Astrocyte (in vitro differentiated cells and primary cell): ENCODE measurements at places on chromosomes 7 and 10. TPM values are rescaled to one million over a fixed set of nuclear protein-coding genes. Genes with fewer than 3 reads are reported as not detected.

DNA sequence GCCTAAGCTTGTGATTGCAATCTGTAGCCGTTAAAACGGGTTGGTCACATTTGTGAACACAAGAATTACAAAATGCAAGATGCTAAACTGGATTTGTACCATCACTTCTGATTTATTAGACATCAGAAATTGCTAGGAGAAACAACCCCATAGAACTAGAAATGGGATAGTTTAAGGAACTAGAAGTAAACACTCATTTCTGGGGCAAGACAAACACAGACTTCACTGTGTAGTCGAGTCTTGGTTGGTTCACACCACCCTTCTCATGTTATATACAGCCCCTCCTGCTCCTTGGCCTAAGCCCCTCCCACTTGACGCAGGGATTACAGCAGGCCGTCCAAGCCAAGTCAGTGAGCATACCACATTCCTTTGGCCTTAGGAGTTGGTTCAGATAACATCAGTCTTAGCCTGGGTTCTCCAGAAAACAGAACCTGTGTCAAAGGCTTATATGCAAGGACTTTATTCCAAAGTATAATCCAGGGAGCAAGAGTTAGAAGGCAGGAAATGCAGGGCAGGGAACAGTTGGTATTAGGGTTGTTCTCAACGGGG lies 2.0 kb upstream of the NRAP start:
- H3K4me3 ChIP-seq, result no peak overlapping the region
- no peaks in the 10 kb centered on the region for H3K27me3 ChIP-seq
- peak overlapping the region; percentile 54 for H3K27ac ChIP-seq
- H3K36me3 ChIP-seq, result no peaks in the 10 kb centered on the region
- DNase-seq, result peak; percentile 88
- peaks cover 17% of the 10 kb centered on the region for H3K4me1 ChIP-seq

DNA sequence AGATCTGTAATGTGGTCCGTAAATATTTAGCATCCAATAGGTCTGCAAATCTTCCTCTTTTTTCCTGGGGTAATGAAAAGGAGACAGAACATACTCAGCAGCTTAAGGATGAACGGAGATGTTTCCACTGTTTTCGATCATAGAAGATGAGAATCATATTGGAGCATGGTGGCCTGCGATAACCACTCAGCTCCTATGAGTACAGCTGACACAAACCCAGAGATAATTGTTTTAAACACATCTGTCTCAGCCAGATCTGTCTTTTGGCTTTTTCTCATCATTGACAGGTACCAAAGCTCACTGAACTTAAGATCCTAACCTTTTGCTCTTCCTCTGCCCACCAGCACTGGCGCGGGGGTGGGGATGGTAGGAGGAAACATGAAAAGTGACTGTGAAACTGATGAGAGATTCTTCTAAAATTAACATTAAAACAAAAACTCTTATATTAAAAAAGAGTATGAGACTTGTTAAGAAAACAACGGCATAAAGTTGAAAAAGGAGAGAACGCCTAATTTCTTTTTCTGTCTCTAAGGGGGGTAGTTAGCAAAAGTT lies 71.0 kb downstream of the SVOPL start:
- no peak overlapping the region for H3K27ac ChIP-seq
- H3K4me1 ChIP-seq, result no peaks in the 10 kb centered on the region
- H3K27me3 ChIP-seq, result no peaks in the 10 kb centered on the region
- H3K36me3 ChIP-seq, result no peaks in the 10 kb centered on the region
- DNase-seq, result no peak
- H3K4me3 ChIP-seq, result no peak overlapping the region

DNA sequence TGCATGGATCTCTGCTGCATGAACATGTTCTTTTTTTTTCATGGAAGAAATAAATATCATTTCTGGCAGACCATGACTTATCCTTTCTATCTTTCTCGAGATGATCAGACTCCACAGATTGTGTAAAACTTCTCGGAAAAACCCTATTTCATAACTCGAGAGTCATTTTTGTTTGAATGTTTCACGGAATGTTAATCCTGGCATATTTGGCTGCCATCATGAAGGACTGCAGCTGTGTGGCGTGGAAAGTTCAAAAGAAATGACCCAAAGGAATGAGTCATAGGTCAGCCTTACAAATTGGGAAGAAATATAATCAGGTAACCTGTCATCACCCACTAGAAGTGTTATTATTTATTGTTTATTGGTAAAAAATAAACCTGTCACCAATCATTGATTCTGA lies 566.8 kb downstream of the SDK1 start:
- DNase-seq, result no peak
- H3K4me3 ChIP-seq, result no peak overlapping the region
- no peaks in the 10 kb centered on the region for H3K27me3 ChIP-seq
- H3K4me1 ChIP-seq, result no peaks in the 10 kb centered on the region

GRCh38 chr10:117656385-117657367 lies 114.1 kb downstream of the EMX2 start:
- peaks cover 10% of the 10 kb centered on the region for H3K4me1 ChIP-seq
- DNase-seq, result no peak
- no peak overlapping the region for H3K4me3 ChIP-seq
- no peak overlapping the region for H3K27ac ChIP-seq
- no peaks in the 10 kb centered on the region for H3K36me3 ChIP-seq
- no peaks in the 10 kb centered on the region for H3K27me3 ChIP-seq

DNA sequence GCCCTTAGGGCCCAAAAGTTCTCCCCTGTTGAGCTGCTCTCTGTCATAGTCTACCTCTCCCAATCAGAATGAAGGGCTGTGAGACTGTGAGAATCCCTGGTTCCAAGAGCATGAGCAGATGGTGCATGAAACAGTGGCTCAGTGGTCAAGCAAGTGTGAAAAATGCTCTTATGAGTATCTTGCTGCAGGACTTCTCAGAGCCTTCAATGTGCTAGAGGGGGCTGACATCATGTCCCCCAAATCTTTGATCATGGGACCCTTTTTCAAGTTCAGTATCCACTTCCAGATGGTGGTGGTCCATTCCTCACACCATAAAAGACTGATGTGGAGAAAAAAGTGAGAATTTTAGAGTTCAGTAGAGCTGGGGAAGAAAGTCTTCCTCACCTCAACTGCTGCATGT lies 265.3 kb upstream of the HABP2 start:
- H3K4me1 ChIP-seq, result no peaks in the 10 kb centered on the region
- no peak overlapping the region for H3K27ac ChIP-seq
- no peaks in the 10 kb centered on the region for H3K36me3 ChIP-seq
- DNase-seq, result no peak

- H3K27me3 ChIP-seq, result no peaks in the 10 kb centered on the region
- no peak overlapping the region for H3K4me3 ChIP-seq
- no peak for DNase-seq
- no peak overlapping the region for H3K27ac ChIP-seq
Observed at GRCh38 chr7:6423942-6424701, 23.6 kb downstream of the DAGLB start.

Gene TBL2
- total RNA-seq, result 54.8 and 58.6 TPM in 2 replicates

DNA sequence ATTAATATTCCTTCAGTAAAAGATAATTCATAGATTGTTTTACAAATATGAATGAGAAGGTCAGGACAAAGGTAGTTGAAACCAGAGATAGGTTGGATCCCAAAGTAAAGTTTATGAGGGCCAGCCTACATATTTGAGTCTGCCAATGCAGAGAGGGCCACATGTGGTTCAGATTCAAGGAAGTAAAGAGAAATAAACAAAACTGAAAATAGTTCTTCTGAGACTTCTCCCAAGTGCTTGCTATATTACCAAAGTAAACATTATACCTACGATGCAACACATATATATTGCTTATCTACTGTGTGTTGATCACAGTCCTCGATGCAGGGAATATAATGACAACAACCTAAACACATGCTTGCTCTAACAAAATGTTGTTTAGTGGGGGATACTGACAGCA lies 109.8 kb downstream of the MALRD1 start:
- no peak overlapping the region for H3K27ac ChIP-seq
- H3K27me3 ChIP-seq, result no peaks in the 10 kb centered on the region
- H3K36me3 ChIP-seq, result no peaks in the 10 kb centered on the region
- DNase-seq, result no peak

Gene CHCHD2
- not detected in 2 replicates for total RNA-seq

GRCh38 chr10:75612904-75613684 lies 181.7 kb downstream of the LRMDA start:
- H3K4me1 ChIP-seq, result no peaks in the 10 kb centered on the region
- H3K4me3 ChIP-seq, result no peak overlapping the region
- H3K27ac ChIP-seq, result no peak overlapping the region
- H3K27me3 ChIP-seq, result peaks cover 7% of the 10 kb centered on the region
- no peaks in the 10 kb centered on the region for H3K36me3 ChIP-seq

- H3K36me3 ChIP-seq, result no peaks in the 10 kb centered on the region
- H3K4me1 ChIP-seq, result no peaks in the 10 kb centered on the region
- H3K4me3 ChIP-seq, result no peak overlapping the region
- H3K27me3 ChIP-seq, result no peaks in the 10 kb centered on the region
- H3K27ac ChIP-seq, result no peak overlapping the region
Observed at GRCh38 chr10:86202226-86202735, 164.3 kb downstream of the GRID1 start.

DNA sequence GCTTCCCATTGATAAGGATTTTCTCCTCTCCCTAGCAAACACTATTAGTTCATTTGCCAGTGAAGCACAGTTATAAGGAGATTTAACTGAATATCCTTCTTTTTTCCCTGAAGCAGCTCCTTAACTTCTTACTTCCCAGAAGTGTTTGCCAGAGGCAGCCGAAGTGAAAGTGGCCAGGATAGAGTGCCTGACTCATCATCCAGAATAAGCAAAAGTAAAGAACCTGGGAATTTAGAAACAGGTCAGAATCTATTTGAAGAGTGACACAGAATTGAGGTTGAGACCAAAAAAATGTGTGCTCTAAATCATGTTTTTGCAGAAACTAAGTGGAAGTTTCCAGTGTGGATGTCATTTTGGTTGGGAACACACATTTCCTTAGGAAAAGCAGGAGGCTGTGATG lies 249.6 kb upstream of the VWC2 start:
- no peak for DNase-seq
- no peak overlapping the region for H3K4me3 ChIP-seq
- H3K27ac ChIP-seq, result no peak overlapping the region
- H3K27me3 ChIP-seq, result no peaks in the 10 kb centered on the region
- no peaks in the 10 kb centered on the region for H3K4me1 ChIP-seq

Gene FAM25A
- not detected in 2 replicates for total RNA-seq

Gene SLC26A3
- total RNA-seq, result not detected in 2 replicates

Gene LIPM
- not detected in 2 replicates for total RNA-seq

GRCh38 chr10:103382769-103383168 lies 13.5 kb downstream of the ATP5MK start:
- no peak overlapping the region for H3K4me3 ChIP-seq
- no peak overlapping the region for H3K27ac ChIP-seq
- H3K36me3 ChIP-seq, result peaks cover 12% of the 10 kb centered on the region
- H3K27me3 ChIP-seq, result no peaks in the 10 kb centered on the region

Gene IGF2BP3
- total RNA-seq, result 69.9 and 79.5 TPM in 2 replicates

- no peak overlapping the region for H3K27ac ChIP-seq
- no peaks in the 10 kb centered on the region for H3K4me1 ChIP-seq
- no peaks in the 10 kb centered on the region for H3K27me3 ChIP-seq
- H3K36me3 ChIP-seq, result no peaks in the 10 kb centered on the region
- no peak for DNase-seq
- no peak overlapping the region for H3K4me3 ChIP-seq
Observed at GRCh38 chr10:3969876-3970666, 185.1 kb upstream of the KLF6 start.

- H3K27ac ChIP-seq, result peak overlapping the region; percentile 82
- no peaks in the 10 kb centered on the region for H3K27me3 ChIP-seq
- peak overlapping the region; percentile 86 for H3K4me3 ChIP-seq
Observed at GRCh38 chr7:4683043-4683883, 1.2 kb downstream of the FOXK1 start.

Gene NPFFR1
- total RNA-seq, result not detected in 2 replicates

DNA sequence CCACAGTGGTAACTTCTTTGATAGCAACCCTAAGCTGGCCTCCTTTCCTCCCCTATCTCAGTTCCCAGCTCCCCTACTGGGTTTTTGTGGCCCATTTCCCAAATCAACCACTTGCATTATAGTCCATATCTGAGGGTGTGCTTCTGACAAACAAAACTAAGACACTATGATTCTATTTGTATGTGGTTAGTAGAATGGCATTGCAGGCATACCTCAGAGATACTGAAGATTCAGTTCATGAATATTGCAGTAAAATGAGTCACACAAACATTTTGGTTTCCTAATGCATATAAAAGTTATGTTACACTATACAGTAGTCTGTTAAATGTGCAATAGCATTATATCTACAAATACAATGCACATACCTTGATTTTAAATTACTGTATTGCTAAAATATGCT lies 15.4 kb upstream of the TMEM243 start:
- H3K27me3 ChIP-seq, result peaks cover 7% of the 10 kb centered on the region
- no peaks in the 10 kb centered on the region for H3K36me3 ChIP-seq
- peak; percentile 22 for DNase-seq
- no peak overlapping the region for H3K4me3 ChIP-seq

DNA sequence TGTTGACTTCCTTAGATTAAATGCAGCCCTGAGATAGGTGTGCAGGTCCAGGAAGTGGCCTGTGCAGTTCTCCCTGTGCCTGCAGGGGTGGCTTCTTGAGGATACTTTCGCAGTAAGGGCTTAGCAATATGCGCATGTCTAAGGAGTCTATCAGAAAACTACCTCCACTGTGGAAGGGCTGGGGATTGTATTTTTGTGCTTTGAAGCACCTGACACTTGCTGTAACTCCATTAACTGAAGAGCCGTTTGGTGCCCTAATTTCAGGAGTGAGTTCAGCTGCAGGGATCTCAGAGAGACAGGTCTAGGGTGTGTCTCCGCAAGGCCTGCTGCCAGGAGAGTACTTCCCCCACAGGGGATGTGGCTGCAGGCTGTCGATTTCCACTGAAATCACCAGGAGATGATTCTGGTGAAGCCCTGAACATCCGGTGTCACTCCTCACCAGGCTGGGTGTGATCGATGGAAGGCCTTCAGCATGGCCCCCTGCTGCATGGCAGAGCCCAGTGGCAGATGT lies 35.5 kb downstream of the IKZF1 start:
- H3K4me3 ChIP-seq, result no peak overlapping the region
- no peak for DNase-seq
- no peaks in the 10 kb centered on the region for H3K27me3 ChIP-seq

DNA sequence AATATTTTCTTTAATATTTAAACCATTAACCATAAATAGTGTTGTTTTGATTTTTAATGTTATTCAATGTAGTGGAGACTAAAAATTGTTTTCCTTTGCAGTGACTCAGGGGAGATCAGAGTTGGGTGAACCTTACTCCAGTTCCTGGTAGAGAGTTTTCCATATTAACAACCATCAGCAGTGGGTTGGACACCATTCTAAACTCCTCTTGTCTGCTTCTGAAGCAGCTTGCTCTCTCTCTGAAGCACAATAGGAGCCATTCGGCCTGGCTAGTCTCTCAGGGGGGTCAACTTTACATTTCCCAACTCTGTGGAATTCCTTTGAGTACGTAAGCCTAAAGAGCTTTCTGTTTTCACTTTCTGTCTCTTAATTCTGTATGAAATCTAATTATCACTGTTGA lies 9.4 kb upstream of the NRG3 start:
- H3K4me3 ChIP-seq, result no peak overlapping the region
- H3K27ac ChIP-seq, result peak overlapping the region; percentile 43
- no peak for DNase-seq

Gene NDUFA5
- 48.9 and 50.4 TPM in 2 replicates for total RNA-seq

Gene PIP
- total RNA-seq, result not detected in 2 replicates
